ENCODE measurements at places on chromosomes 12 and 14. TPM values are rescaled to one million over a fixed set of nuclear protein-coding genes. Genes with fewer than 3 reads are reported as not detected.

DNA sequence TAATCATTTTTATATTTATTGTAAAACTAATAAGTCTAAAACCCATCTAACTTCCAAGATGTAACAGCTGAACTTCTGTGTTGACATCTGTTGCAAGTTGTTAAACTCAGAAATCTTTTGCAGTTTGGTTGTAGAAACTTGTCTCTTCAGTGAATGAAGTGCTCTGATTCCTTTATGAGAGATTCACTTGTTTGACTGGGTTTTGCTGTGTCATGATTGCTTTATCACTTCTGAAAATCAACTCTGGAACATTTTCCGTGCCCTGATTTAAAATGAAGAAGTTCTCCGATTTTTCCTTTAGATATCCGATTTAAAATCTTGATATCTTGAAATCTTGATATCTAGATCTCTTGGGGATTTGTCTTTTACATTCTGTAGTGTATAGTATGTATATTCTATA lies 65.1 kb downstream of the DIP2B start:
- no peak for DNase-seq

- no peak for DNase-seq
Measured at GRCh38 chr14:96202441-96203094, 2.1 kb upstream of the BDKRB2 start.

DNA sequence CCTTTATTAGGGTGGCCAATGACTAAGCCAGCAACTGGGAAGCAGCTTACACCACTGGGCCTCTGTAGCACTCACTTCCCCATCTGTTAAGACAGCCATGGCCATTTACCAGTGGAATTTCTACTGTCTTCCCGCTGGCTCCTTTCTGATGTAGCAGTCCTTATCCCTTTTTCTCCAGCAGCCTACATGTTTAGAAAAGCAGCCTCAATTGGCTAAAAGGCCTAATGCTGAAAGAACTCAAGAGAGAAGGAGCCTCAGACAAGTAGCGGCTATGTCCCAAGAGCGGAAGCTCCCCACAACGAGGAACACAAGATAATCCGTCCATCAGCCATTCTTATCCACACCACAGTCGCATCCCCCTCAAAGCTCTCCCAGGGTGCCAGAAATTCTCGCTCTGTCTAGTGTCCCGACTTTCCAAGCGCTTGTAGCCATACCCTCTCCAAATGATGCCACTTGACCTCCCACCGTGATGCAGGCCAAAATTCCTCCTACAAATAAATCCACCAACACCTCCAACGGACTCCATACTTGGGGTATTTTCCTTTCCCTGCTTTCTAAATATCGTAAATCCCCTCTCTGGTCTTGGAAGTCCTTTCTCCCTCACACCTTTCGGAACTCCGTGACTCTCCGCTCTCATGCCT lies 624 bp downstream of the M6PR start:
- DNase-seq = no peak

GRCh38 chr12:110627500-110628195 lies 13.7 kb downstream of the TCTN1 start:
- DNase-seq = no peak

GRCh38 chr14:103729496-103730448 lies 14.2 kb downstream of the ZFYVE21 start:
- DNase-seq = no peak

- no peak for DNase-seq
Measured at GRCh38 chr14:100425429-100425827, 102.3 kb downstream of the SLC25A47 start.

SLC39A5 gene
- polyA plus RNA-seq = not detected
